DMS53 (cell line): ENCODE measurements at places on chromosomes 6 and 20.

DNA sequence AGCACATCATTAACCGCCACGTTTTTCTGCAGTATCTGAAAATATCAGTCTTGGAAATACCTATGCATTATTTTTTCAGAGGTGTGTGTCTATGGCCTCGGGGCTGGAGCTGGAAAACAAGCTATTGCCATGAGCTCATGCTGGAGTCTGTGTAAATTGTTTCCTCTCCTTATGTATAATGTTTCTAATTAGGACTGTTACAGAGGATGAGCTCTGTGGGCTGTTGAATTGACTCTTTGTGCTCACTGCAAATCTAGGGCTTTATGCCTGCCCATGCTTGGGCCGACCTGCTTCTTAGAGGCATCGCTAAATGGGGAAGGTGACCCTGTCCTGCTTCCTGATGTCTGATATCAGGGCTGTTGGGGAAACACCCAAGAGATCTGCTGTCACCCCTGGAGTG lies 80.8 kb upstream of the SLC22A16 start:
- no peak for DNase-seq

DNA sequence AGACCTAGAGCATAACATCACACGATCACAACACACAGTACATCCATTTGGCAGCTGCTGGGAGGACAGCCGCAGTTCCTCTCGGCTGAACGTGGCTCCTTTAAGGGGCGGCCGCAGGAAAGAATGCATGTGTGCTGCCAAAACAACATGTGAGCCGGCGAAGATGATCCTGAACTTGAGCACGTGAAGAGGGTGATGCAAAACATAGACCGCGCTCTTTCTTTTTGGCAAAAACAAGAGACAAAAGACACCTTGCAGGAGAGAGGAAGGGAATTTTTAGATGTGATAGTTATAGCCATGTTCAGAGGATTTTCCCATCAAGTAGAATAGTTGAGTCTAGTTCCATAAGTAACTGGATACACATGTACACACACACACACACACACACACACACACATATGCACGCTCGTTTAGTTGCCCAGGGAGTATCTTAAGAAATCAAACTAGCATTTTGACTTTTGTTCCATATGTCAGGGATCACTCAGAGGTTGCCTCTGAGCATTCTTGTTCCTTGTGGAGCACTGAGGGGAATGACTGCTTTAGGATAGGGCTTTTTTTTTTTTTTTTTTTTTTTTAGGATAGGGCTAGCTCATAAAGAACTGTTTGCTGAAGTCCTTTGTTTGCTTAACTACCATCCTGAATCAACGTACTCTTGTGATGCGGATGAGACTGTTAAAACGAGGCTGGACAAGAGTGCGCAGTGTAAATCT lies 21.7 kb upstream of the RANBP9 start:
- DNase-seq, result peak; percentile 66

- no peak for DNase-seq
These were observed 109.0 kb upstream of the THBS2 start for GRCh38 chr6:169362501-169363121.

GRCh38 chr6:46376562-46377061 lies 114.6 kb downstream of the RCAN2 start:
- no peak for DNase-seq

DNA sequence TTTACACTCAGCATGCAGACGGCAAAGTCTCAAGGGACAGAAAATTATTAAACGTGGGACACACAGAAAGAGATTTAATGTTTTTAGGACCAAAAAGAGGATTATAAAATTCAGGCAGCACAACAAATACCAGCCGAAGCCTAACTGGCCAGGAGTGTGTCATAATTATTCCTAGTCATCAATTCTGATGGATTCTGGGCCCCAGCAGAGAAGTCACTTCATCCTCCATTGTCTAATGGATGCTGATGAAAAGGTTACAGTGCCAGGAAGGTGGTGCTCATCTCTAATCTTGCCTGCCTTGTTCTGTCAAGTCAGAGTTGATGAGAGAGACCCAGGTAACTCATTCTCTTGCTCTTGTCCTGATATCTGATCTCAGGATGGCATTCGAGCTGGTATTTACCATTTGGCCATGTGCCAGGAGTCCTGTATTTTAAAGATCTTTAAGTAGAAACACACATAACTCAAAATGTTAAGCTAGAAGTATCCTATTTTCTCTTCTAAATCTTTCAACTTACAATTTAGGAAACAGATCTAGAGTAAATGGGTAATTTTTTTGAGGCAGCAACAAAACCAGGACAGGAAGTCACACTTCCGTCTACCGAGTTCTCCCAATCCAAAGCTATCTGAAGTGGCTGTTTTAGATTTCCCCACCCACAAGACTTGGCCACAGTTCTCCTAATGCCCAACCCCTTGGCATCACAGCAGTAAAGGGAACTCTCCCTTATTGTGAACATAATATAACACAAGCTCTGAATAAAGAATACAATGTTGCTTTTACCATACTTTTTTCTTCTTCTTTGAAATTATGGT lies 50.0 kb downstream of the ADAT2 start:
- DNase-seq, result peak; percentile 69

GRCh38 chr6:129695373-129696027 lies 14.5 kb downstream of the ARHGAP18 start:
- DNase-seq, result no peak

DNA sequence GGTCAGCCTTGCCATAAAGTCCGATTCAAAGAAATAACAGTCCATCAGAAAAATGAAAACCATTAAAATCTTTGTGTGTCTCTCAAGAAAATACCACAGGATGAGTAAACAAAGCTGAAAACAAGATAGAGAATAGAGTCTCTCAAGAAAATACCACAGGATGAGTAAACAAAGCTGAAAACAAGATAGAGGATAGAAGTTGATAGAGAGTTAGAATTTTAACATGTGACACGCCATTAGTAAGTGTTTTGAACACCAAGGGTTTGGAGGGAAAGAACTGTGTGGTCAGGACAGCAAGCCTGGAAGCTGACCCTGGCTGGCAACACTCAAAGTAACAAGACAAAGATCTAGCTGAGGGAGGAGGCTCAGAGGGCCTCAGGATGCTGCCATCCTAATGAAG lies 43.9 kb upstream of the PRND start:
- DNase-seq, result no peak

DNA sequence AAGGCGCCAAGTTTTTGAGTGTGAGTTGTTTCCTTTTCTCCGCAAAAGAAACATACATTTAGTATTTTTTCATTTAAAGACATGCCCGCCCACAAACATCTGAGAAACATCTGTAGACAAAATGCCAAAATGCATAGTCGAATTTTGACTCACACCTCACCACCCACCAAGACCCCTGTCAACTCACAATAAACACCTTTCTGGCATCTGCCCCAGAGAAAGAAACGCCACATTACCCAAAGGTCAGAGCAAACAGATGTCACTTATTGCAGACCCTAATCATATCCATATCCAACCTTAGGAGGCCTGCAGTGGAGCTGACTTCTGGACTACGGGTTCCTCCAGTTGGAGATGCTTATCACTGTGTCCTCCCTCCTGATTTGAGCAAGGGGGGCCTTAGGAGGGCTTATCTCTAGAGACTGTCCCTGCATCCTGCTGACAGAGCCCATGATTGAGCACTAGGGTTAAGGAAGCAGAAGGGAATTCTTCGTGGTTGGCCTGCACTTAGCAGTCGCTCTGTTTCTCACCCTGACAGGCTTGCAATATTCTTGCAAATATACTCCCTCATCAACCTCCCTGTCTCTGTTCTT lies 90.5 kb upstream of the TBX18 start:
- no peak for DNase-seq

DNA sequence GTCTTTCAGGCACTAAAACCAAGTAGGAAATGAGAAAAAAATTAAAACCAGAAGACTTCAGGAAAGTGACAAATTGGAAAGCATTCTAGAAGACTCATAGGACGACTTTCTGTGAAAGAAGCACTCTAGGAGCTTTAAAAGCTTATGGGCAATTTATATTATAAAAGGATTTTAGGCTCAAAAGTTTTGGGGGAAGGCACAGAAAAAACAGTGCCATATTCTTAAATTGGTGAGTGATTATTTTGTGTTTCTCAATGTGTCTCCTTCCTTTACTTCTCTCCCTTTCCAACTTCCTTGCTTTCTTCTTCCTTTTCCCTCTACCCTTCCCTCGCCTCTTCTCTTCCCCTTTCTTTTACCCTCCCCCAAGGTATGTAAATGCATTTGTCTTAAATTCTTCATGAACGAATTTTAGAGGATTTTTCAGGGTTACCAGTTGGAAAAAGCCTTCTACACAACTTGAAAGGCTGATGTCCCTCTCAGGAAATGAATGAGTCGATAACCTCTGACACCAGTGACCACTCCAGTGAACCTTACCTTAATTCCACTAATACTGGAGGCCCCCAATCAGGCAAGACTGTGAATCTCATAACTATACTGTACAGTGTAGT lies 2.6 kb upstream of the LIN28B start:
- DNase-seq, result no peak
